ENCODE measurements at places on chromosomes 16 and 17. TPM values are rescaled to one million over a fixed set of nuclear protein-coding genes. Genes with fewer than 3 reads are reported as not detected.

The PARD6A gene
- 9.4 TPM for total RNA-seq

The SOCS1 gene
- total RNA-seq = 32.9 TPM

The ACSM2A gene
- not detected for total RNA-seq

The DNAH2 gene
- 0.14 TPM for total RNA-seq

The KCNJ12 gene
- not detected for total RNA-seq

The BRICD5 gene
- 6.4 TPM for total RNA-seq

The HEATR9 gene
- not detected for total RNA-seq

GRCh38 chr16:87471278-87472141 is 21.3 kb downstream of the ZCCHC14 start:
- no peak for DNase-seq

- DNase-seq = no peak
Observed at GRCh38 chr17:68656666-68657065, 55.5 kb upstream of the FAM20A start.

DNA sequence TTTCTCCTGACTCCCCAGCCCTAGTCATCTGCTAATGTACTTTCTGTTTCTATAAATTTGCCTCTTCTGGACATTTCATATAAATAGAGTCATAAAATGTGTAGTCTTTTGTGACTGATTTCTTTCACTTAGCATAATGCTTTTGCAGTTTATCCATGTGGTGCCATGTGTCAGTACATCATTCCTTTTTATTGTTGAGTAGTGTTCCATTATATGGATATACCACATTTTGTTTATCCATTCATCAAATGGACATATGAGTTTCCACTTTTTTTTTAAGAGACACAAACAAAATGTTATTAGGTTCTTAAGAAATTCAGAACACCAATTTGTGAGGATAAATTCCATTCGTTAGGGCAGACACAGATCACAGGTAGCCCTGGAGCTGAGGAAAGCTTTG is 11.0 kb downstream of the DBF4B start:
- DNase-seq = no peak

- DNase-seq = no peak
Observed at GRCh38 chr17:5413682-5414081, 5.8 kb downstream of the NUP88 start.

DNA sequence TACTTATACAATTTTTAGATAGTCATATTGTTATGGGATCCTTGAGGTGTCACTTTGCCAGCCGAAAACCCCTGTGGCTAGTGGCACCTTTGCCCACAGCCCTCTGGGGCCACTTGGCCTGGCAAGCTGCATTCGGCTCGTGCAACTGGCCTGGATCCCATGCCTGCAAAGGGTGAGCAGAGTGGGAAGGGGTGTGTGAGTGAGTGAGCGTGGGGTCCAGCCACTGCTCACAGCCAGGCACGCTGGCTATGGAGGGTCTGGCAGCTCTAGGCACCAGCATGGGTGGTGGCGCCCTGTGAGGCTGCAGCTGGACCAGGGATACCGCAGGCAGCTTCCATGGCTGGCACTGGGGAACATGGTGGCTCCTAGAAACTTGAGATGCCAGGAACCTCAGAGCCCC is 49.0 kb downstream of the ESRP2 start:
- no peak for DNase-seq

- no peak for DNase-seq
Observed at GRCh38 chr16:56669840-56670619, 416 bp downstream of the MT1H start.

DNA sequence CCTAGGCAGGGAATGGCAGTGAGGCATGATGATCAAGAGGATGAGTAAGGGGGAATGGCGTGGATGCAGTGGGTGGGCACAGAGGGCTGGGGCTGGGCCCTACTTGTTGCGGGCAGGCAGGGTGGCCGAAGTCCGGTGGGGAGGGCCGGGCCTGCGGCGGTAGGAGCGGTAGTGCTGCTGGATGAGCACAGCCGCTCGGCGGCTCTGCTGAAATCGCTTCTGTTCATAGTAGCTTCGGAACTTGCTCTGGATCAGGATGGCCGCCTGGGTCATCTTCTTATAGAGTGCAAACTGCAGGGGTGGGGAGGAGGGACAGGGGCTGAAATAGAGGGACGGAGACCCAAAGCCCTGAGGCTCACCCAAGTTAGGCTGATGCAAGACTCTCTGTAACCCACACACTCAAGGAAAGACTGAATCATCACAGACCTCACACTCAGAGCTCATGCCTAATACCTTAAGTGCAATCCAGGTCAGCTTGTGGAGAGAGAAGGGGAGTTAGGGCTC is 1.5 kb upstream of the SPAG7 start:
- DNase-seq = peak; percentile 68

DNA sequence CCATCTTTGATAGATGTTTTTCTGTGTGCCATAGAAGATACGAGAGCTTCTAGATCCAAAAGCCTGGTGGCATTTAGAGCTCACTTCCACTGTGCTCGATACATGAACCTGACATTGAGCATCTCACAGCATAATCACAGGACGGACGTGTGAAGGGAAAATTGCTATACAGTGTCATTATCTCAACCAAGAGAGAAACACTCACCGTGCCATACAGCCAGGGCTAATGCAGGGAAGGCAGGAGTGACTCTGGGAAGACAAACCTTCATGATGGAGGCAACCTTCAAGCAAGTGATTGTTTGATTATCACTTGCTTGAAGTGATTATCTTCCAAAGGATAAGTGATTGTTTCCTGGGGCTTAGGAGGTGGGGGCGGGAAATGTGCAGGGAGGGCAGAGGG is 218.2 kb upstream of the HSBP1 start:
- no peak for DNase-seq

GRCh38 chr17:57721967-57722703 is 23.0 kb downstream of the CCDC182 start:
- DNase-seq = no peak

DNA sequence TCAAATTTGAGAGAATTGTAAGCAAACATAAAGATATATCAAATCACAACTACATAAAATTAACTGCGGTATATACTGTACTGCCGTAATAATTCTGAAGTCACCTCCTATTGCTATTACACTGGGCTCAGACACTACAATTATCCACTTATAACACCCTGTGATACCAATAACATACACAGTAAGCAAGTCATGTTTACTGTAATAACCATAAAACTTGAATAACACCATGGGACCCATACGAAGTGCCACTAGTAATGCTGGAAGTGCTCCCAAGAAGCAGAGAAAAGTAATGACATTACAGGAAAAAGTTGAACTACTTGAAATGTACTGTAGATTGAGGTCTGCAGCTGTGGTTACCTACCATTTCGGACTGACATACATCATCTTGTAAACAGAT is 24.0 kb downstream of the CMC2 start:
- no peak for DNase-seq

GRCh38 chr17:51046046-51046445 is 74.6 kb downstream of the SPAG9 start:
- DNase-seq = no peak

DNA sequence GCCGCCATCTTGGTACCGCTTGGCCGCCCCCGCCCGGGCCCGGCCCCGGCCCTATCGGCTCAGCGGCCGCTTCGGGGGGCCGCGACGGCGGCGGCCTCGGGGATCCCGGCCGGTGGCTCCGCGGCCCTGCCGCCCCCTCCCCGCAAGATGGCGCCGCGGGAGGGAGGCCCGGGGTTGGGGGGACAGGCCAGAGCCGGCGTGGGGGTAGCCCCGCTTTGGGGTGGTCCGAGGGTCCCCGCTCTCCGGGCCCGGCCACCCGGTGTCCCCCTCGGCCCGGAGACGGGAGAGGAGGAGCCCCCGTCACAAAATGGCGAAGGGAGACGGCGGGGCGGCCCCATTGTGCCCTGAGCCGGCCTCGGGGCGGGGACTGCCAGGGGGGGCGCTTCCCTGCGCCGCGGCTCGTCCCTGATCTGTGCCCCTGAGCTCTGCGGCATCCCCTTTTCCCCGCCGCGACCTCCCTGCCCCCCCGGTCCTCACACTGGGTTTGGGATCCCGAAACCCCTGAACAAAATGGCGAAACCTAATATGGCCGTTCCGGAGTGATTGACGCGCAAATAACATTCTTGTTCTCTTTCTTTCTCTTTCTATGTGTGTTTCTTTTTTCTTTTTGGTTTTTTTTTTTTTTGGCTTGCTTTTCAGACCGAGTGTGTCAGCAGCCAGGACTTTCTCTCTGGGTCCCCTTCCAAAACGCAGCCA is 986 bp downstream of the HAPSTR1 start:
- peak; percentile 61 for DNase-seq

DNA sequence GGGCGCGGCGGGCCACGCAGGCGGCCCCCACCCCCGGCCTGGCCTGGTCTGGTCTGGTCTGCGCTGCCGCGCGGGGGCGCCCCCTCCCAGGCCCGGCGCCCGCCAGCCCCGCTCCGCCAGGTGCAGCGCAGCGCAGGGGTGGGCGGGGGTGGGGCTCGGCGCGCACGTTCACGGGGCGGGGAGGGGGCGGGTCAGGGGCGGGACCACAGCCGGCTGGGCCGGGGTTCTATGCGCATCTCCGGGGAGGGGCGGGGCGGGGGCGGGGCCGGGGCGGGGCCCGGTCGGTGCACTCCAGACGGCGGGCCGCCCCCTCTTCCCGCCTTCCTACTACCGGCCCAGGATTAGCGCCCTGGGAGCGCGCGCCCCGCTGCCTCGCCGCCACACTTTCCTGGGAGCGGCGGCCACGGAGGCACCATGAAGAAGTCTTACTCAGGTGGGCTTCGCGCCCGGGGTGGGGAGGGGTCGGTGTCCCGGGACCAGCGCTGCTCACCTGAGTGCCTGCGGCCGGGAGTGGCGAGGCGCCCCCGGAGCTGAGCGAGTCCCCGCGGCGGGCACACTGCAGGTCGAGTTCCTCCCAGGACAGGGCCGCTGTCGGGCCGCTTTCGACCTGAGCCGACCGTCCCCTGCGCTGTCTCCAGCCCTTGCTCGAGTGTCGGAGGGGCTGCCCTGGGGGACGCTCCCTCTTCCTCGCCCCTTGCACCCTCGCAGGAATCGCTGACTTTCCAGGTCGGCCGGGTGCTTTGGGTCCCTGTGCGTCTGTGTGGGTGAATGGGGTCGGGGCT is 140.5 kb downstream of the SEC14L1 start:
- DNase-seq = peak; percentile 73

DNA sequence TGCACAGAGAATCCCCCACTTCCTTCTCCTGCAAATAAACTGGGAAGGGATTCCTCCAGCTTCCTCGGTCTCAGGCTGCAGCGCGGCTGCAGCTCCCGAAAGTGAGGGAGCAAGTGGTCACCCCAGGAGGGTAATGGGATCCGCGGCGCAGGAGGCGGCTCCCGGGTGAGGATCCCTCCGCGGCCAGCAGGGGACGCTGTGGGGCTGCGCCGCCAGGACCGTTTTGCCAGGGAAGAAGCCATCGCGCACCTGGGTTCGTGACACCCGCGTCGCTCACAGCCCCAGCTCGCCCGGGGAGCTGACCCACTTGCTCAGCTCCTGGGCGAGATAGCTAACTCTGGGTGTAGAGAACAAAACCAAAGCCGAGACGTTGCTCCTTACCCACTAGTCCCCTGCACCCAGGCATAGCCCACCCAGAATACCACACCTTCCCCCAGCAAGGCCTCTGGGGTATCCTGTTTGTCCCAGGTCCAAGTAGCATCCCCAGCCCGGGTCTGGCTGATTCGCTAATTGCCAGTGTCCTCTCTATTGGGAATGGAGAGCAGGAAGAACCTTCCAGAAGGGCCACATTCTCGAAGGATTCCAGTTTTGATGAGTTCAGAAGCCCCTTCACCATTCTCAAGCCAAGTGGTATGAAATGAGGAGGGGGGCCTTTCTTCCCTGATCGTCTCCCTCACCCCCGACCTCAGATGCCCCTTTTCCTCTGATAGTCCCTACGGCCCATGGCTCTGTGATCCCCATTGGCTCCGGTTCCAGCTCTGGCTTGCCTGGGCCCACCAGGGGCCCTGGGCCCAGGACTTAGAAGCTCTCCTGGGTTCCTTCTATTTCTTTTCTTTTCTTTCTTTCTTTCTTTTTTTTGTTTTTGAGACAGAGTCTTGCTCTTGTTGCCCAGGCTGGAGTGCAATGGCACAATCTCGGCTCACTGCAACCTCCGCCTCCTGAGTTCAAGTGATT is 14.1 kb downstream of the CYGB start:
- DNase-seq = peak; percentile 83

- no peak for DNase-seq
Observed at GRCh38 chr17:44416558-44417289, 27.3 kb upstream of the ITGA2B start.

DNA sequence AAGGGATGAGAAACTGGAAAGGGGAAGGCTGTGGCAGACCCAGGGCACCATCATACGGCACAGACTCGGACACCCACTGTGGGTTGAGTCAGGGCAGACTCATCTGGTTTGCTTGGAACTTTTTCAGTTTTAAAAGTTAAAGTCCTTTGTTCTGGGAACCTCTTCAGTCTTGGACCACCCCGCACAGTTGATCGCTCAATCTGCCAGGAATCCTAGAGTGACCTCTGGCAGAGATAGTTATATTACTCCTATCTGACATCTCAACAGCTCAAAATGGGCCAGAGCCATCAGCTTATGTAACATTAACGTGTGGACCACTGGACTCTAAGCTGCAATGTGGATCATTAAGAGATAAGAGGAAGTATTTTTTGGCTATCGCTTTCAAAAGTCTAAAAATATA is 164.3 kb downstream of the ABCA8 start:
- DNase-seq = no peak

DNA sequence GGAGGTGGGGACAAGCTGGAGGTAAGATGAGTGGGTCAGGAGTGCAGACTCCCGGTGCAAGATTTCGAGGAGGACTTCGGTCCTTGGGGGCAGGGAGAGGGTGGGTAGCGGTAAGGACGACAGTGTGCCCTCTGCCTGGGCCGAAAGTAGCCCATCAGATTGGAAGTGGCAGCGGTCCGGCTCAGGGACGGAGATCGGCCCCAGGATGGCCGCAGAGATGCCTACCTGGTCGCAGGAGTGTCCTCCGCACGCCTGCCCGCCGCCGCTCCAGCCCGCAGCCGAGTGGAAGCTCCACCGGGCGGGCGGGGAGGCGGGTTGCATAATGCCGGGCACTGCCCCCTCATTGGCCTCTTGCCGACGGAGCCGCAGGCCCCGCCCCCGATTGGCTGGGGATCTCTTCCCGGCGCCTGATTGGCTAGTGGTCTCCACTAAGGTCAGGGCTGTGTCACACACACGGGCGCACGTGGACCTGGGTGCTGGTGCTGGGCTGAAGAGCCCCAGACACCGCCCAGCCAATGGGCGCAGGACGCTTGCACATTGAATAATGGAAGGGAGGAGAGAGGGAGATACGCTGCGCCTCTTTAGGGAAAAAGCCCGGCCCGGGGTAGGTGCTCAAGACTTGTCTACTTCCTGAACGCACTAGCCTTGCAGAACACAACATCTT is at the start of gene PER1:
PER1 (minus strand) TSS at position 293 of the 664 bp plus-strand sequence. CDS start 1,698 bp downstream, outside the sequence.
- peak; percentile 95 for DNase-seq

DNA sequence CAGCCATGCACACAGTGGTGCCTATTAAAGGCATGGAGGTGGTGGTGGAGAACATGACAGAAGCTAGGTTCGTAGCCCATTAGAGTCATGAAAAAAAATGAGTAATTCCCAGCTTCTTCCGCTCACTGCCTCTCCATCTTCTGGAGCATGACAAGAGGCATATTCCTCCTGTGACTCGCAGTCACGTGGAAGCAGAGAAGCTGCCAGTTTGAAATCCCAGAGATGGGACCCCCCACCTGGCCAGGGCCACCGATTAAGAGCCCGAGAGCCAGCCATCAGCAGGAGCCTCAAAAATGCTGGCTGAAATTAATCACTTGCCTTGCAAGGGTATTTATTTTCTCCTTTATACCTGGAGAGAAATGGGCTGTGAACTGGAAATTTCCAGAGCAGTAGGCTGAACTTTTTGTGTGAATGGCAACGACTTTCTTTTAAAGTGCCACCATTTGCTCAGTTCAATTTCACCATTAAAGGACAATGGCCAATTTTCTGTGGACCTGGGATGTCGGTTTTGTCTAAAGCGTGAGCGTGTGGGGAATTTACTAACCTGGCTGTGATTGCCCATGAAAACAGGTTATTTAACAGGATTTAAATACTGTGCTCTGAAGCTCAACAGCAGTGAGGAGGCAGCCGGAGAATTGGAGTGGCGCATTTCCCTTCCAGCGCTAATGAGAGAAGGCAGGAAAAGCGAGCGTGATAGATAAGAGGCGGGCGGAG is 189.7 kb upstream of the SDK2 start:
- no peak for DNase-seq
